ENCODE measurements at places on chromosomes 1 and 21.

- H3K4me1 ChIP-seq, result no peaks in the 10 kb centered on the region
- no peak overlapping the region for H3K4me3 ChIP-seq
- H3K27ac ChIP-seq, result no peak overlapping the region
- no peak for DNase-seq
- H3K27me3 ChIP-seq, result no peaks in the 10 kb centered on the region
- no peaks in the 10 kb centered on the region for H3K36me3 ChIP-seq
Measured at GRCh38 chr1:198845851-198846250, 207.0 kb downstream of the PTPRC start.

- no peak for DNase-seq
- H3K4me1 ChIP-seq, result no peaks in the 10 kb centered on the region
- no peak overlapping the region for H3K4me3 ChIP-seq
- no peaks in the 10 kb centered on the region for H3K27me3 ChIP-seq
Measured at GRCh38 chr21:29189353-29189752, 58.9 kb downstream of the MAP3K7CL start.

DNA sequence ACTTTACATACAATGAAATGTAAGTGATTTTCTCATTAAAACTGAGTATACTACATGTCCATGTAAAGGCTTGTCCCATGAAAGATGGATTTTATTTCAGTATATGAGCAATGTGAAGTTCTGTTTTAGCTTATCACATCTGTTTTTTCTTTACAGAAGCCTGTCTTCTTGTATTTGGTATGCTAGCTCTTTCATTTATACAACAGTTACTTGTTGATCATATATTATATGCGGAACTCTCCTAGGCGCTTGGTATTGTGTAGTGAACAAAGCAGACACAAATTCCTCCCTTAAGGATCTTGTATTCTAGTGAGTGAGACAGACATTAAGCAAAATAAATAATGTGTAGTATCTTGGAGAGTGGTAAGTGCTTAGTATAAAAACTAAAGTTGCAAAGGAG lies 10.6 kb downstream of the MAP3K21 start:
- DNase-seq, result no peak
- no peaks in the 10 kb centered on the region for H3K4me1 ChIP-seq
- H3K36me3 ChIP-seq, result no peaks in the 10 kb centered on the region
- no peak overlapping the region for H3K4me3 ChIP-seq
- no peaks in the 10 kb centered on the region for H3K27me3 ChIP-seq

GRCh38 chr1:103898576-103899345 lies 149.1 kb downstream of the AMY1C start:
- H3K36me3 ChIP-seq, result no peaks in the 10 kb centered on the region
- DNase-seq, result no peak
- H3K4me3 ChIP-seq, result no peak overlapping the region
- H3K27me3 ChIP-seq, result no peaks in the 10 kb centered on the region

GRCh38 chr21:27505516-27505915 lies 538.6 kb upstream of the ADAMTS5 start:
- no peaks in the 10 kb centered on the region for H3K27me3 ChIP-seq
- H3K4me3 ChIP-seq, result no peak overlapping the region
- DNase-seq, result no peak
- H3K27ac ChIP-seq, result no peak overlapping the region

DNA sequence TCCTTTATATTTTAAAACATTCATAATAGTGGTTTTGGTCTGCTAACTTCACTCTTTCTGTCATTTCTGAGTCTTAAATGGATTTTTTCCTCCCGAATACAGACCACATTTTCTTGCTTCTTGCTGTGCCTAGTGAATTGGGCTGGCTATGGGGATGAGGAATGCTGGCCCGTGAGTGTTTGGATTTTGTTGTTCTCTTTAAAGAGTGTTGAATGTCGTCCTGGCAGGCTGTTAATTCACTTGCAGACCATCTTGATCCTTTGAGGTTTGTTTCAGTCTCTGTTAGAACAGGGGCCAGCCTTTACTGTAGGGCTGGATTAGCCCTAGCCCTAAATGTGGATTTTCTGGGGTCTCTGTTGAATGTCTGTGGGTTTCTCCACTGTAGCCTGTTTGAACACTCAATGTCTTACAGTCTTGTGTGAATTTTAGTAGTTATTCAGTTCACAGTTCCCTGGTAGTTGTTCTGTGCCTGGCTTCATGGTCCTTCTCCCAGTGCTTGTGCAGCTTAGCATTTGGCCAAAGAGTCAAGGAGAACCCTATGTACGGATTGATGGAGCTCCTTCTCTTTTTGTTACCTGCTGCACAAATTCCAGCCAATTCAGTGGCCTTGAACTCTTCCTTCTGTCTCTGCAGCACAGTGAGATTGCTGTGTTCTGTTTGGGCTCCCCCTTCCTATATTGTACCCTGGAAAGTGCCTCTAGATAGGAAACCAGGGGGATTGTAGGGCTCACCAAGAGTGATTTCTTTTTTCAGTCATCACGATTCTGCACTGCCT lies 95.7 kb downstream of the DYRK1A start:
- H3K27ac ChIP-seq, result no peak overlapping the region
- H3K36me3 ChIP-seq, result no peaks in the 10 kb centered on the region
- no peak overlapping the region for H3K4me3 ChIP-seq
- no peak for DNase-seq

GRCh38 chr21:42459082-42459460 lies 37.0 kb downstream of the RSPH1 start:
- no peak for DNase-seq
- H3K27me3 ChIP-seq, result no peaks in the 10 kb centered on the region
- H3K4me1 ChIP-seq, result no peaks in the 10 kb centered on the region
- H3K27ac ChIP-seq, result peak overlapping the region; percentile 58
- no peak overlapping the region for H3K4me3 ChIP-seq

DNA sequence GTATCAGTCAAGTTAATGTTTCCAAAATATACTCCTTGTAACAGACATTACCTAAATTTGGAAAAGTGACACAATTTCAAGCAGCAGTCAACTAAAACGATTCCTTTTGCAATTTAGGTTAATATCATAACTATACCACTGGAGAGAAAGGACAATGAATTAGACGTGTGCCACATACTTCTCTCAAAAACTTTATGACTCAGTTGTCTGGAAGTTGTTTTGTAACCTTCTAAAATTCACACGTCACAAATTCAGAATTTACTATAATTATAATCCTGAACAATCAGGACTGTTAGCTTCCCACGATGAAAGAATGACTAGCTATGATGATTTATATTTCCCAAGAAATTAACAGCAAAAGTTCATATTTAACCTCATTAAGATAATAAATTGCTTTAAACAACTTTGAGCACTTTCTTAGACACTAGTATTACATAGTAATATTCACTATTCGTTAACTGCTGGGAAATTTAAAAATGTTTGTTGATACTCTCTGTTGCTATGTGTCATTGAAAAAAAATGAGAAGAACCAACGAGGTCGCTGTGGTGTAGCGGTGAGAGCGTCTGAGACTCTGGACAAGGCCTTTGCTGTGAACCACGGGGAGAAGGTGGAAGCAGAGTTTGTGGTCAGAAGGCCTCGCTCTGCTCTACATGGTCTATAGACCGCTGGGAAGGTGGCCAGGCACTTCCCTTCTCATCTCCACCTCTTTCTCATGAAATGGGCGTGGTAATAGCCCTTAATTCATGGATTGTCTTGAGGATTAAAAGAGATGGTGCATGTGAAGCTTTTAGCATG lies 27.9 kb upstream of the BATF3 start:
- H3K4me3 ChIP-seq, result no peak overlapping the region
- no peak overlapping the region for H3K27ac ChIP-seq
- no peaks in the 10 kb centered on the region for H3K36me3 ChIP-seq
- DNase-seq, result no peak
- H3K4me1 ChIP-seq, result no peaks in the 10 kb centered on the region
- H3K27me3 ChIP-seq, result no peaks in the 10 kb centered on the region

DNA sequence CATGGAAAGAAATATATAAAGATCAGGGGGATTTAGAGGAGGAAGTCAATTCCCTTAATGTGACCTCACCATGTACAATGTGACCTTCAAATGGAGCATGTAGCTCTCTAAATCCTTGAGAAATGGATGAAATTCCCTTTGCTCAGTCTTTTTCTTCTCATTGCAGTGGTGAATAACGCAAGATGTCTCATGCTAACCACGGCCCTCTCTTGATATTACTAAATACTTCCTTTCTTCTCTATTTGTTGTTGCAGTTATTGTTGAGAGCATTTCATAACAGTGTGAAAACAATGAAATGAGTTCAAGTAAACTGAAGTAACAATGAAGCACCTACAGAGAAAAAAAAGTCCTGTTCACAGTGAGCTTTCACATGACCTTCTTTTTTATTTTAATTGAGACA lies 55.6 kb downstream of the ZNF281 start:
- H3K36me3 ChIP-seq, result no peaks in the 10 kb centered on the region
- H3K4me3 ChIP-seq, result no peak overlapping the region
- H3K27ac ChIP-seq, result no peak overlapping the region
- no peak for DNase-seq
- no peaks in the 10 kb centered on the region for H3K4me1 ChIP-seq
- no peaks in the 10 kb centered on the region for H3K27me3 ChIP-seq

GRCh38 chr1:41322835-41323234 lies 38.4 kb upstream of the FOXO6 start:
- no peaks in the 10 kb centered on the region for H3K27me3 ChIP-seq
- H3K36me3 ChIP-seq, result no peaks in the 10 kb centered on the region
- DNase-seq, result peak; percentile 37
- no peak overlapping the region for H3K4me3 ChIP-seq
- no peak overlapping the region for H3K27ac ChIP-seq

DNA sequence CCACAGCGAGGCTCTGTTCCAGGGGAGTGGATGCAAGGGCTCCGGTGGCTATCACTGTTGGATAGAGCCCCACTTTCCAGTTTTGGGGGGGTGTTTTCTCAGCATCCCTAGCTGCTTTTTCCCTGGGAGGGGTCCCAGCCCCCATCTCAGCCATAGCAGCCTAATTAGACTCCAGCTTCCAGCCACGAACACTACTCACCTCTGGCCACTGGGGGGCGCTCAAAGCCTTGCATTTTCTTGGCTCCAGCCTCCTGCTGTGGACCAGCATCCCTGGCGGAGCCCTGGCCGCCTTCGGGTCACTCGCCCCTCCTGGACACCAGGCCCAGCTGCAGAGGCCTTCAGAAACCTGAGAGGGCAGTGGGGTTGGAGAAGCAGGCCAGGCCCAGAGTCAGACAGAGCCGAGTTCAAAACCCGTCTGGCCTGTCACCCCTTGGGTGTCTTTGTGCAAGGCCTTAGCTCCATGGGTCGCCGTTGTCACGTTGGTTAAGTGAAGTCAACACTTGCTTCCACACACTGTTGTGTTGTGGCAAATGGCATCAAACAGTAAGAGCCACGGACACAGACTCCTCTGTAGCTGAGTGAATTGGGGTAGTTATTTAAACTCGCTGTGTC lies 93.5 kb upstream of the ACTL8 start:
- H3K4me1 ChIP-seq, result no peaks in the 10 kb centered on the region
- no peak overlapping the region for H3K4me3 ChIP-seq
- peak; percentile 45 for DNase-seq

GRCh38 chr21:42641311-42642218 lies 11.9 kb upstream of the PDE9A start:
- no peaks in the 10 kb centered on the region for H3K36me3 ChIP-seq
- H3K4me1 ChIP-seq, result no peaks in the 10 kb centered on the region
- no peak overlapping the region for H3K27ac ChIP-seq
- no peak for DNase-seq
- H3K27me3 ChIP-seq, result no peaks in the 10 kb centered on the region

DNA sequence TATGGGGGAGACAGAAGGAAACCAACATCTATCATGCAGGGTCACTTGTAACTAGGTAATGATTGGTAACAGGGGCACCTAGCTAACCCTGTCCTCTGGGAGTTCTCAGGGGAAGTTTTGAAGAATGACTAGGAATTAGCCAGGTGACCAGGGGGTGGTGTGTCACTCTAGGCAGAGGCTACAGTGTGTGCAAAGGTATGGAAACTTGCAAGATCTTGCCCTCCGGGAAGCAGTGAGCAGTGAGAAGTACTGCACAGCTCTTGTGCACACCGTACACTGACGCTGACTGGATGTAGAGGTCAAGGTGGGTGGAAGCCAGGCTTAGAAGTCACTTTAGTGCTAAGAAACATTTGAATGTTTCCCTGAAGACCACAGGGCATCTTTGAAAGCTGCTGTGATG lies 62.9 kb upstream of the LMO4 start:
- no peak overlapping the region for H3K4me3 ChIP-seq
- H3K4me1 ChIP-seq, result no peaks in the 10 kb centered on the region
- H3K36me3 ChIP-seq, result no peaks in the 10 kb centered on the region
- DNase-seq, result no peak
- no peak overlapping the region for H3K27ac ChIP-seq

DNA sequence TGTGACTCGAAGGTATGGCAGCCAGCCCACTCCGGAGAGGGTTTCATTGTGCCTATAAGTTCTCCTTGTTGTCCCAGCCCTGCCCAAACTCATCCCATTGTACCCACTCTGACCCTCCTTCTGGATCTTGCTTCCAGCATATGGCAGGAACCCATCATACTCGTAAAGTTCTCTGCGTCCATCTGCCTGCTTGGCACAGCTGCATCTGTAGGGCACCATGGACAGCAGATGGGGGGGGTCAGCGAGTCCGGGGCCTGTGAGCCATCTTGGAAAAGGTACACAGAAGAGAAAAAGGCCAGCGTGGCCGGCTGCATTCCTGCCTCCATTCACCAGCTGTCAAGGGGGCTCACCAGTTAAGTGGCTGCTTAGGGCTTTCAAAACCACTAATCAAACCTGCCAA lies 94.9 kb upstream of the IGSF21 start:
- H3K4me3 ChIP-seq, result no peak overlapping the region
- H3K4me1 ChIP-seq, result no peaks in the 10 kb centered on the region
- peaks cover 10% of the 10 kb centered on the region for H3K27me3 ChIP-seq
- H3K36me3 ChIP-seq, result no peaks in the 10 kb centered on the region
- H3K27ac ChIP-seq, result no peak overlapping the region

- peak; percentile 48 for DNase-seq
- H3K36me3 ChIP-seq, result no peaks in the 10 kb centered on the region
- H3K4me1 ChIP-seq, result no peaks in the 10 kb centered on the region
- H3K4me3 ChIP-seq, result no peak overlapping the region
Measured at GRCh38 chr21:45363921-45364467, 41.0 kb upstream of the COL18A1 start.

- no peak overlapping the region for H3K27ac ChIP-seq
- H3K4me1 ChIP-seq, result no peaks in the 10 kb centered on the region
Measured at GRCh38 chr21:46038871-46039397, 57.4 kb downstream of the COL6A1 start.

- H3K27me3 ChIP-seq, result no peaks in the 10 kb centered on the region
- peaks cover 5% of the 10 kb centered on the region for H3K4me1 ChIP-seq
- H3K36me3 ChIP-seq, result no peaks in the 10 kb centered on the region
- DNase-seq, result no peak
- no peak overlapping the region for H3K27ac ChIP-seq
- H3K4me3 ChIP-seq, result no peak overlapping the region
Measured at GRCh38 chr1:165645654-165646366, 14.8 kb downstream of the MGST3 start.

DNA sequence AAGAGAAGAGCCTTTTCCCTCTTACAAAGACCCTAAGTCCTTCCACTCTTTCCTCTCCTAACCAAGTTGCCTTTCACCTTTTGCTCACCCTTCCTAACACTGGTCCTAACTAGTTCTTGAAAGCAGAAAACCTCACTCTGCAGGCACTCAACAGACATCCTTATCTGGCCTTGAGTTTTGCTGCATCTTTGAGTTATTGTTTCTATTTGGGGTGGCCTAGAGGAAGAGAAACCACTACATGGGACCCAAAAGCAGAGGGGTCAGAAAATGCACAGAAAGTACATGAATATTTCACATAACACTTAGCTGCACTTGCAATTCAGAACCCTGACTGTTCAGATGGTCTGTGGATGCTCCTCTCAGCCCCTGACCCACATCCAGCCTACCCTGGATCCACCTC lies 178.3 kb upstream of the SYT6 start:
- H3K4me3 ChIP-seq, result no peak overlapping the region
- DNase-seq, result no peak
- H3K27ac ChIP-seq, result no peak overlapping the region
- no peaks in the 10 kb centered on the region for H3K27me3 ChIP-seq
